ENCODE measurements at places on chromosomes 11 and 22.

DNA sequence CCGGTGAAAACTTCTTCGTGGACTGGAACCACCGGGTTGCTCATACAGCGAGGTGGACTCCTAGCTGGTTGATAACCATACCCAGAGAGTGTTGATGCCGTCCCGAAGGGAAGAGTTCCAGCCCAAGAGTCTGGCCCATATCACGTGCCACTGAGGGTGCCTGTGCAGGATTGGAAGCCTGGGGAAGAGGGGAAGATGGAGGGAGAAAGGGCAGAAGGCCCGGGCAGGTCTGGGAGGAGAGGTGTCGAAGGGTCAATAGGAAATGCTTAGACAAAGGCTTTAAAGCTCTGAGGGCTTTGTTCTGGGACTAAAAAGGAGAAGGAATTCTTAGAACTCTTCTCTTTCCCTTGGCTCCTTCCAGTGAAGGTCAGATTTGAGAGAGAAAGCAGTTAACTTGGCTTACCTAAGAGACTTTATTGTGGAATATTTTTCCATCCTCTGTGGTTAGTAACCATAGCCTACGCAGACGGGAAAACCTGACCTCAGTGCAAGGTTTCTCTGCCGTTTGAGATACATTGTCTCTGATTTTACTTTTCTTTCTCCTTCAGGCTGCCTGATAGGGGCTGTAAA, 70.5 kb downstream of the JAM3 start:
- no peak for DNase-seq

DNA sequence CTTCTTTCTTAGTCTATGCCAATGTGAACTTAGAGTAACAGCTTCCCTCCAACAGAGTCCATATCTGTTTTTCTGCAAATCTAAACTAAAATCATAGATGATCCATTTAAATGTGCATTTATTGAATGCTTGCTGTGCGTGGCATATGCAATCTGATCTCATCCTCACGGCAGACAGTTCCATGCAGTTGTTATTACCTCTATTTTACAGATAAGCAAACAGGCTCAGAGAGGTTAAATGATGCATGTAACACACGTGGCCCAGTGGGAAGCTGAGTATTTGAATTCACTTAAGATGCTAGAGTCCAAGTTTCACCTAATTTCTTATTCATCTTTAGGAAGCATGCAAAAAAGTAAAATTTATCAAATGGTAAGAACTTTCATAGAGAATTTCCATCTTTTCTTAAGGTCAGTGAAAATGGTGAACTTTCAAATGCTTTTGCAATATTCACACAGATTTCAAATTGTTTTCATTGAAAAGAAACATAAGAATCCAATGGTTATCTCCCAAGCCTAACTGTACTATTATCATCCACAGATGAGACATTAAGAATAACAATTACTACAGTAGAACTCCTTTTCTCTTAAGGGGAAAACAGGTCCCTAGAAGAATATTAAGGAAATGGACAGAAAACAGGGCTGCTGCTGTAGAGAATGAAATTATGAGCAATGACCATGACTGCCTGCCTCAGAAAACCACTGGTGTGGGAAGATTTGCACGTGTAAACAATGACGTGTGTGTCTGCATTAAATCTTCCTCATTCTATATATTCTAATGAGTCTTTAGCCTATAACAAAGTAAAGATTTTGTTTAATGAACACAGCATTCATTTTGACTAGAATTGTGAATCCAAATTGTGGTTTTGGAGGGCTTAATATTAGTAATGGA, 1171.3 kb downstream of the LRRC4C start:
- DNase-seq: no peak

DNA sequence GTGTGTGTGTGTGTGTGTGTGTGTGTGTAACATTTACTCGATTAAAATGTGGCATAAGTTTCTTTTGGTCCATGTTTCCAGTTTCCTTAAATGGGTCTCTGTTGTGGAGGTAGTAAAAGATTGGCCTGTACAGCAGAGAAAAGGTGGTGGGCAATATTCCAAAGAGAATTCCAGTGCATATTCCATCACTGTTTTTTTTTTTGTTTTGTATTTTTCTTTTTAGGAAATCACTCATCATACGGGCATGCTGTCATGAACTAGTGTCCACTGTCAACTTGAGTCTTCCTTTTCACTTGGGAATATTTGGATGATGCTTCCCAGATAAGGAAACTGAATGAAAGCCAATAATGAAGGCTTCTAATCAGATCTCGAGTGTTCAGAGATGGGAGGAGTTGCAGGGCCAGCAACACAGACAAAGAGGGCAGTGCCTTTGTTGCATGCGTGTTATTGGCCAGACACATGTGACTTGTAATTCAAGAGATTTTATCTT, 95.2 kb upstream of the PDGFD start:
- DNase-seq: no peak

DNA sequence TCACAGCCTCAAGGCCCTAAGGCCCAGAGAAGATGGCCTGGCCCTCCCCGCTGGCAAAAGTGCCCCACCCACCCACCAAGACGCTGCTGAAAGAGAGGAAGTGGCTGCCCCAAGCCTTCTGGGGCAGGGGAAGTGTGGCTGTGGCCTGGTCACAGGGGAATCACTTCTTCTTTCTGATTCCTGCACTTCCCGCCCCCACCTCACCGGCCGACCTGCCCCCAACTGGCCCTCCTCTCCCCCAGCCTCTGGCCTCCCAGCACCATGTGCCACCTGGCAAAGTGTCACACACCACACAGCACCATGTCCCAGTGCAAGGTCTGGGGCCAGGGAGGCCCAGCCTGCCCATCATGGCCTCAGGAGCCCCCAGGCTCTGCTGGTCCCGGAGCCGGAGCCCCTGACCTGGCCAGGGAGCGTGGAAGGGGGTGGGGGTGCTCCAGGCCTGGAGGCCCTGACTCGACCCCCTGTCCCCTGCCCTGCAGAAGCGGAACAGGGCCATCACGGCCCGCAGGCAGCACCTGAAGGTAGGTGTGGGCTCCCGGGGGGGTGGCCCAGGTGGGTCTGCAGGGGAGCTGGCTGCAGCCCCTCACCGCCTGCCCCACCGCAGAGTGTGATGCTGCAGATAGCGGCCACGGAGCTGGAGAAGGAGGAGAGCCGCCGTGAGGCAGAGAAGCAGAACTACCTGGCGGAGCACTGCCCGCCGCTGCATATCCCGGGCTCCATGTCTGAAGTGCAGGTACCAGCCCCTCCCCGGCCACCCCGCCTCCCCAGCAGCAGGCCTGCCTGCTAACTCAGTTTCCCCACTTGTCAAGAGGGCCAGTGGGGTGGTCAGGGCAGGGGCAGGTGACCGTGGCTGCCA, 1.4 kb downstream of the TNNI2 start:
- peak; percentile 70 for DNase-seq

GRCh38 chr22:35632935-35633334, 15.3 kb upstream of the APOL6 start:
- DNase-seq: no peak

- no peak for DNase-seq
Observed at GRCh38 chr22:17945156-17945887, 79.0 kb downstream of the MICAL3 start.

DNA sequence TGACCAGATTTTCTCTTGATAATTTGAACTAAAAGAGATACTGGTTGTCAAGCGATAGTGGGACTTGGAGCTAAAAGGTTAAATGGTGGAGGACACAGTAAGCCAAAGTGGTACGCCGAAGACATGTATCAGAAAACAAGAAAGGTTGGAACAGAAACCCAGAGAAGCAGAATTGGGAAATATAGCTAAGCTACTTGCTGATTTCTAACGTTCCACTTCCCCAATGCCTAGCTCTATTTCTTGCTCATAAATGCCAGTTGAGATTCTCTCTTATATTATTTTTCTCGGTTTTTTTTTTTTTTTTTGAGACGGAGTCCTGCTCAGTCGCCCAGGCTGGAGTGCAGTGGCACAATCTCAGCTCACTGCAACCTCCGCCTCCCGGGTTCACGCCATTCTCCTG, 12.7 kb downstream of the TMEM41B start:
- no peak for DNase-seq

GRCh38 chr11:75577207-75577606, 15.2 kb downstream of the SERPINH1 start:
- no peak for DNase-seq

- DNase-seq: no peak
Observed at GRCh38 chr11:132864811-132865576, 667.3 kb downstream of the OPCML start.

- DNase-seq: no peak
Observed at GRCh38 chr11:123718469-123718868, 23.0 kb downstream of the ZNF202 start.

DNA sequence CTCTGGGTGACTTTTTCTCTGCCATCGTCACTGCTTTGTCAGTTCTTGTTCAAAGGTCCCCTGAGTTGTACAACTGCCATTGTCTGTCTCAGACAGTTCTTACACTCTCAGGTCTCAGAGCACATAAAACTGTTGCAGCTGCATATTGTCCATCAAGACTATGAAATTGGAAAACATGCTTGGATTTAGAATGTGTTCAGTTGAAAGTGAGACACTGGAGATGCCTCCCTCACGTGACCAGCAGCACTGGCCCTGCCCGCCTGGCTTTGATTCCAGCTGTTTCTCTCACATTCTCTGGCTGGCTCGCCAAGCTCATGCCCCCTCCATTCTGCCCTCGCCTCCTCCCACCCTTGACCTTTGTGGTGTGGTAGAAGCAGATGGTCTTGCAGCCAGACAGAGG, 244.2 kb downstream of the NTM start:
- DNase-seq: no peak

DNA sequence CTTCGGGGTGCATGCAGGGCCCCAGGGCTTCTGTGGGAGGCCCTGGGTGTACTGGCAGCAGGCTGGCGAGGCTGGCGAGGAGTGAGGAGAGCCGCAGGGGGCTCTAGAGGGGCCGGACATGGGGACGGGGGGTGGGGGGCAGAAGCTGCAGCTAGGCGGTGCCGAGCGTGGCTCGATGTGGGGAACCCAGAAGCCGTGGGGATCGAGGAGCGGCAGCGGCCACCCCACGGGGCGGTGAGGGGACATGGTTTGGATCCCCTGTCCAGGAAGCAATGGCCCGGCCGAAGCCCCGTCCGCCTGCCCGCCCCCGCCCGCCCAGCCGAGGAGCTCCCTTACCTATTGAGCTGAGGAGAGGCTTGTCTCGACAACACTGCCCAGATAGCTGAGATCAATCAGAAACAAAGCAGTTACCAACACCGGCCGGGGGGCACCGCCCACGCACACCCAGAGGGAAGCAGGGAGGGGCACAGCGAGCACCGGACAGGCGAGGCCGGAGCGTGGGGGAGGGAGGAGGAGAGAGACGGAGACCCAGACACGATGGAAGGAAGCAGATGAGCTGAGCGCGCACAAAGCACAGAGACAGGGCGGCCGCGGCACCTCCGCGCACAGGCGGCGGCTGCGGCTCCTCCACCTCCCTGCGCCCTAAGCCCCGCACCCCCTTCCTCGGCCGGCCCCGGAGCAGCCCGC, 38.7 kb downstream of the IGSF9B start:
- DNase-seq: no peak

- DNase-seq: no peak
Observed at GRCh38 chr11:131592734-131593133, 222.3 kb downstream of the NTM start.

DNA sequence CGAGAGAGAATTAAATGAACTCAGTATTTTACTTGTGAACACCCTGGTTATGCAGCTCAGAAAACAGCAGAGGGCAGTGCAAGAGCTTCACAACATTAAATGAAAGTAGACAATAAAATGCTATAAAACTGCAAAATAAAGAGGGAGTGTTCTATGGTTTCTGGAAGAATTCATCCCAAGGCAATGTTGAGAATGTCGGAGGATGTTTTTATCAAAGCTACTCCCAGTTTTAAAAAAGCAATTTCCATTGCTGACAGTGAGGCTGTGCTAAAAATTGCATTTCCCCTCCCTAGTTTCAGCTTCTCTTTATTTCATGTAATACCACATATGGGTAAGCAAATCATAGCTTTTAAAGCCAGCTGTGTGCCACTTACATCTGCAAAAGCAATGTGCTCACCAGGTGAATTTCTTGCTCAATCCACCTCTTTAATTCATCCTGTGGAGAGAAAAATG, 296.8 kb downstream of the RAB38 start:
- no peak for DNase-seq

GRCh38 chr22:50012211-50013181, at the start of gene IL17REL:
TSS of gene IL17REL (minus strand) at chr22:50012765. CDS start at chr22:50012646, 119 bp downstream.
- peak; percentile 27 for DNase-seq

DNA sequence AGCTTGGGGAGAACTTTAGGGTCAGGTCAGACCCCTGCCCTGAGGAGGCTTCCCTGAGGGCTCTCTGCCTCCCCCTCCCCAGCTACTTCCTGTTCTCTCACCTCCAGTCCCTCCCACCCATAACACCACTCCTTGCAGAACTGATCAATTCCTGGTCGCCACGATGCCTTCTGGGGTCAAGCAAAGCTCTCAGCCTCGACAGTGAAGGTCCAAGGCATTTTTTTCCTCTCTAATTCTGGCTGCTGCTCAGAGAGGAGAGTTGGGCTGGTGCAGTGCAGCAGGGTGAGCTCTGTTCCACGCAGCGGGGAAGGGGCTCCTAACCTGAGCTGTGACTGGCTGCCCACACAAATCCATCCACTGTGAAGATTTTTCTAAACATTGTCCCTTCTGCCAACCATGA, 628.4 kb downstream of the BRD1 start:
- DNase-seq: peak; percentile 8

DNA sequence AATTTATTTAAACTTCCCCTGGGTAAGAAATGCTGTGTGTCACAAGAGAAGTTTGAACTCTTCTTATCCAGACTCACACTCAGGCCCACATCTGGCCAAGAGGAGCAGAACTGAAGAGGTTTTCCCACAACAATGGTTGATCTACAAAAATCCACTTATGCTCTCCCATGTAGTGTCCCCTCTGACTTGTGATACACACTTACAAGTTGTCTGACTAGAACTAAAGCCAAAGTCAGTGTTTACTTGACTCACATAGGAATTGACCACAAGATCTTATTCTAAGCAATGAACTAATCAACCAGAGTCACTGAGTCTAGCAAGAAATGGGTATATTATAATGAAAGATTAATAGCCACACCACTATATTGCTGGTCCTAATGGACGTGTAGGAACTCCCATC, 133.0 kb downstream of the ATG16L2 start:
- DNase-seq: no peak

DNA sequence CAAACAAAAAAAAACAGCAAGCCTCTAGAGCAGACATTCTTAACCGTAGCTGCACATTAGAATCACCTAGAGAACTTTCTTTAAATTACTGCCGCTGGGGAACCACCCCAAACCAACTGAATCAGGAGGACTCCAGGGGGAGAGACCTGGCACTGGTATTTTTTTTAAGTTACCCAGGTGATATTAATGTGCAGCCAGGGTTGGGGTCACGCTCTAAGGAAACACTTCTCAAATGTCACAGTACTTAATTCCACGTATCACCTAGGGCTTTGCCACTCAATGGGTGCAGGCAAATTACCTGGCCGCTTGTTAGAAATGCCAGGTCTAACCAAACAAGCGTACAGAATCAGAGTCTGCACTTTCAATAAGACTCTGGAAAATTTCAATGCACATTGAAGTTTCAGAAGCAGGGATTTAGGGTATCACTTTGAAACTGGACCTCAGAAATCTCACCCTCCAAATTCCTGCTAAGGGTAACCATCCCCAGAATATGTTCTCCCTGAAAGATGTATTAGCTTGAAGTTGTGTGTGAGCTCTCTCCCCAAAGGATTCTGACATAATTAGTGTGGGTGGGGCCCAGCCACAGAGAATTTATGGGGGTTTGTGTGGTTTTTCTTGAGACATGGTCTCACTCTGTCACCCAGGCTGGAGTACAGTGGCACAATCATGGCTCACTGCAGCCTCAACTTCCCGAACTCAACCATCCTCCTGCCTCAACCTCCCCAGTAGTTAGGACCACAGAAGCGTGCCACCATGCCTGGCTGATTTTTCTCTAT, 12.7 kb upstream of the ISX start:
- DNase-seq: no peak
